ENCODE measurements at places on chromosomes 4 and X. TPM values are rescaled to one million over a fixed set of nuclear protein-coding genes. Genes with fewer than 3 reads are reported as not detected.

The CSAG3 gene
- not detected for total RNA-seq

The CORIN gene
- 1.4 TPM for total RNA-seq

The CENPVL1 gene
- total RNA-seq = not detected

The APOO gene
- total RNA-seq = 17.0 TPM

The SPIN4 gene
- total RNA-seq = 9.8 TPM

The TCP11X2 gene
- not detected for total RNA-seq

The TLR8 gene
- total RNA-seq = not detected

The BEX3 gene
- 146 TPM for total RNA-seq

The CHRNA9 gene
- not detected for total RNA-seq

The MORC4 gene
- total RNA-seq = 60.0 TPM

The FAM13A gene
- 68.5 TPM for total RNA-seq

The LAP3 gene
- total RNA-seq = 97.5 TPM

The TBC1D8B gene
- total RNA-seq = 13.0 TPM

The LNX1 gene
- total RNA-seq = 10.7 TPM

The STAG2 gene
- total RNA-seq = 167 TPM

The GLRA2 gene
- not detected for total RNA-seq

The ATRX gene
- total RNA-seq = 200 TPM

The POU3F4 gene
- total RNA-seq = not detected

The FAT1 gene
- total RNA-seq = 151 TPM

The HDAC6 gene
- 119 TPM for total RNA-seq

The L1CAM gene
- 17.5 TPM for total RNA-seq

The MAGEA1 gene
- not detected for total RNA-seq
